ENCODE measurements at places on chromosomes 12 and 14.

GRCh38 chr12:59823567-59823966 lies 227.7 kb downstream of the SLC16A7 start:
- no peak for DNase-seq

DNA sequence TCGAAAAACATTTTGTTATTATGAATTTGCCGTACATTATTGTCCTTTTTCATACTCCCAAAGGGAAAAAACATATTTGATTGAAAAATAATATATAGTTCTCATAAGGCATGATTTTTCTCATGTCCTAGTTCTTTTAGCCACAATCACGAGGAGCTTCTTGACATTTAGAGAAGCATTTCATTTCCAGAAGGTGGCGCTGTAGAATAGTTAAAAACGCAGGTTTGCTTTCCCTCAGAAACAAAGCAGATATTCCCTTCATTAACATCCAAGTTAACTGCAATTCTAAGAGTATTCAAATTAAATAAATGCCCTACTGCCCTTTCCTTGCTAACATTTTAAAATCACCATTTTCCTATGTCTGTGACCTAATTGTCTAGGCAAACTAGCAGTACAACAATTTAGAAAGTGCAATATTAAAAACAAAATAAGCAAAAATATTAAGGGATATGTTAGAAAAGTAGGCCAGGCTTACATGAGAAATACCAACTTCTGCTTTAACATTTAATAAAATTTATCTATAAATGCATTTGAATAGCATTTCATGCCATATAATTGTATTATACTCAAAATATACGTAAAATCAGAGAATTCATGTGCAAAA lies 10.9 kb upstream of the PIK3C2G start:
- no peak for DNase-seq

- no peak for DNase-seq
Observed at GRCh38 chr14:99381688-99382060, 99.0 kb downstream of the SETD3 start.

DNA sequence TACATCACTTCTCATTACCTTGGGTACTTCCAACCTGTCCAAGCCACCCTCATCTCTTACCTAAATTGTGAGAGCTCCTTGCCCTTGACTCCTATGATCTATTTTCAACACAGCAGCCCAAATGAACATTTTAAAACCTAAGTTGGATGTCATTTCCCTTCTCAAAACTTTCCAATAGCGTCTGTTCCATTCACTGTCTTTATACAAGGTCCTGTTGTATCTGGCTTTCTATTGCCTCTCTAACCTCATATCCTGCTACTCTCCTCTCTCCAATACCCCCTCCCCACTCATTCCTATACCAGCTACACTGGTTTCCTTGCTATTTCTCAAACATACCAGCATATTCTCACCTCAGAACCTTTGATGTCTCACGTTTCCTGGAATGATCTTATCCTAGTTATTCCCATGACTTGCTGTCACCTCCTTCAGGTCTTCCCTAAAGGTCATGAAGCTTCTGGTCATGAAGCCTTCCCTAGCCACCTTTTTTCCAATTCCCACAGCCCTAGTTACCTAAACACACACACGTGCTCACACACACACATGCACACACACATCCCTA lies 4.1 kb upstream of the KANSL2 start:
- no peak for DNase-seq

GRCh38 chr14:22531451-22532344 lies 57.3 kb downstream of the DAD1 start:
- no peak for DNase-seq

Measured in C1 segment of cervical spinal cord (tissue), 14 donors.